ENCODE measurements at places on chromosomes 3 and 15.

DNA sequence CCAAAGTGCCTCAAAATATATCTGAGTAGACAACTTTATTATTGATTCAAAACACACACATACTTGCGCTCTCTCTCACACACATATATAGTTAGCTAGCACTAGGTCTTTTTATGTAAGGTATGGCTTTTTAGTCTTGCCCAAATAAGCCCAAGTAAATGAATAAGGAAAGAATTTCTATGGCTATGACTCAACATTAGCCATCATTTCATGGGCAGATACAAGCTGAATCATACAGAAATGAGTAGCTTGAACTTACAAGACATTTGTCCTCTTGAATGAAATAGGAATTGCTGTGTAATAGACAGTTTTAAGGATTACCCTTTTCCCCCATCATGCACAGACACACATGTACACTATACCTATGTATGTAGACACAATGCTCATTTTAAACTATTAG lies 4.9 kb downstream of the CADPS start:
- DNase-seq, result peak; percentile 15

DNA sequence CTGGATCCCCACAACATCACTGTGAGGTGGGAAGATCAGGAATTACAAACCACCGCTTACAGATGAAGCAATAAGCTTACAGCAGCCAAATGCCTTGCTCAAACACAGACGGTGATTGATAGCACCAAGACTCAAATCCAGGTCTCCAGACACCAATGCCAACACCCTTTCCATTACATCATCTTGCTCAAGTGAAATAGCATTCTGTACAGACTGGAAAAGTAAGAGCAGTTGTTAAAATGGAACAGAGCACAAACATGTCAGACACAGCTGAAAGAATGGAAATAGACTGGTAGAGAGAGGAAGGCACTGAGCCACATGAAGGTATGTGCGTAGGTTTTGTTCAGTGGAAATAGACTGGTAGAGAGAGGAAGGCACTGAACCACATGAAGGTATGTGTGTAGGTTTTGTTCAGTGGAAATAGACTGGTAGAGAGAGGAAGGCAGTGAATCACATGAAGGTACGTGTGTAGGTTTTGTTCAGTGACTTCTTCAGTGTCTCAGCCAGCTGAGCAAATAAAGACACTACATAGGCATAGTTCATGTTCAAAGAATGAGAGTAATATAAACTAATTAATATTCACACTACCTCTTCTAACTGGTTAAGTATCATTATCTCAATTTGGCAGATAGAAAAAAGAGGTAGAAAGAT lies 15.6 kb downstream of the CLDN1 start:
- no peak for DNase-seq

GRCh38 chr15:37792351-37792750 lies 142.1 kb upstream of the TMCO5A start:
- DNase-seq, result no peak

DNA sequence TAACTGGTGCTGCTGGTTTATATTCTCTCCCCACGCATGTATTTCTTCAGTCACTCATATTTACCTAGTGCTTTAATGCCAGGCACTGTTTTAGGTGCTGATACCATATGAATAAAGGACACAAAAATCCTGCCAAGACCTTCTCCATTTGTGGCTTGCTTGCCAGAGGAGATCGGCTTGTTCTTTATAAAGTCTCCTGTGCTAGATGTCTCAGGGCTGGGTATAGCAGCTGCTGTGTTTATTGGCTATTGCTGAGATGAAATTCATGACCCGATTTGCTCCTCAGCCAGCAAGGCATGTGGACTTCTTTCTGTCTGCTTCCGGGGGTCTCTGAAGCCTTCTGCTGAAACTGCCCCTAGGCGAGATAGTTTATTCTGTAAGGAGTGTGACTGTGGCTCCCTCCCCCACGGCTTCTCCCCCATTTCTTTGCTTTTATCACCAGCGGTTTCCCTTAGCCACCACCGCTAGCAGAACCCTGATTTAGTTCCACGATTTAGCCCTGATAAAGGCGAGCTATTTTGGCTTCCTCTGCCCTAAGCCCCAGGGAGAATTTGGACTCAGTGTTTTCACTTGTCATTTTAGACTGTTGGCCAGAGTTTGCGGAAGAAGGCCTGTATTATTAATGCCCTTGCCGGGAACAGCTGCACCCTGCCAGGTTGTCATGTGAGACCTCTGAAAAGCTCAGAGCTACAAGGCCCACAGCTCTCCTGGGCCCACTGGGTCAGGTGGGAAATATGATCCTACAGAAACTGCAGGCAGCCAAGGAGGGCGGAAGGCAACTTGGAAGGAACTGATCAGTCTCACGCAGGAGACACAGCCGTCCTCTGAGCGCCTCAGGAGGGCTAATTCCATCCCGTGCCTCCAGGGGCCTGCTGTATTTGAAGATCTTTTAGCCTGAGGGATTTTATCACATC lies 46.8 kb downstream of the ST6GAL1 start:
- DNase-seq, result no peak

GRCh38 chr3:143644370-143645089 lies 203.7 kb downstream of the SLC9A9 start:
- DNase-seq, result peak; percentile 11

- no peak for DNase-seq
These were observed 8.9 kb downstream of the MYH15 start for GRCh38 chr3:108501535-108501934.

DNA sequence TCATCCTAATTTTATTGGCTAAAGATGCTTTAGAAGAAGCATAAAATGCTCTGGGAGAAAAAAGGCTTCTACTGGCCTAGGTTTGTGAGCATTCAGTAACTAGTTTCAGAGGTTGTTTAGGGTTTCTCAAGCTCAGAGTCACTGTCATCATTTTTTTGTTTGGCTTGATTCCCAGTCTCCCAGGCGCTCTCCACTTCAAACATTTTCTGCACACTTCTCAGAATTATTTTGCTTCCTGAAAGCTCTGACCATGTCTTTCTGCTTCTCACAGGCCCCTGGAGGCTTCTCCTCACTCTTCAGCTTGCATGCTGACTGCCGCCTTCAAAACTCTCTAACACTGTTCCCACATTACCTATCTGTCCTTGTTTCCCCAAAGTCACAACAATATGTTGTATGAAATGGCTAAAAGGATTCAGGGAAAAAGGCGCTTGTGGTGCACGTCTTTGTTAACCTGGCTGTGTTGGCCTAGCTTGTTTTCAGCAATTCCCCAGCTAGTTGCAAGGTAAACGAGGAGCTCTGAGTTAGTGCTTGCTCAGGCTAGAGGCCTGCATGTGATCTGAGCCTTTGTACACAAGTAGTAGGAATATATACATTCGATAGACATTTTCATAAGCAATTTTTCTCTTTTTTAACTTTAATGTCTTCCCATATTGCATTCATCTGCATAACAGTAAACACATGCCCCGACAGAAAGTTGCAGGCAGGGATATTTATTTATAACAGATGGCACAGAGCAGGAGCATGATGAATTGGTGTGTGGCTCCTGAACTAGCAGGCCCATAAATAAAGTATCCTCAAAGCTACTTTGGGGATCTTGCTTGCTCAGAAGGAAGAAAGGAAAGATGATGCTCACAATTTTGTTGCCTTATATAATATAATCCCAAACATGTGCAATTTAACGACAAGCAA lies 129.2 kb upstream of the DPH6 start:
- no peak for DNase-seq

GRCh38 chr3:118577055-118577777 lies 457.4 kb downstream of the IGSF11 start:
- no peak for DNase-seq

- no peak for DNase-seq
These were observed 26.6 kb downstream of the RNU5B-1 start for GRCh38 chr15:65330934-65331645.

DNA sequence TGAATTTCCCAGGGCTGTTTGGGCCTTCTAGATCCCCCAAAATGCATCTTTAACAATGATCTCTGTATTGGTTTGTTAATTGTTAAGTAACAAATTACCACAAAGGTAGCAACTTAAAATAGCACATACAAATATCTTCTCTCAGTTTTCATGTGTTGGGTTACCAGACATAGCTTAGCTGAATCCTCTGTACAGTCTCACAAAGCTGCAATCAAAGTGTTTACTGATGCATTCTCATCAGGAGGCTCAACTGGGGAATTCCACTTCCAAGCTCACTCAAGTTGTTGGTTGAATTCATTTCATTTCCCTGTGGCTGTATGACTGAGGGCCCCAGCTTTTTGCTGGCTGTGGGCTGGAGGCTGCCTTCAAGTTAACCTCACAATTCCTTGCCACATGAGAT lies 297.6 kb downstream of the RPLP1 start:
- no peak for DNase-seq

GRCh38 chr15:88401251-88401995 lies 65.8 kb downstream of the MRPL46 start:
- no peak for DNase-seq

- no peak for DNase-seq
These were observed 298.3 kb upstream of the TBL1XR1 start for GRCh38 chr3:177495566-177495965.

DNA sequence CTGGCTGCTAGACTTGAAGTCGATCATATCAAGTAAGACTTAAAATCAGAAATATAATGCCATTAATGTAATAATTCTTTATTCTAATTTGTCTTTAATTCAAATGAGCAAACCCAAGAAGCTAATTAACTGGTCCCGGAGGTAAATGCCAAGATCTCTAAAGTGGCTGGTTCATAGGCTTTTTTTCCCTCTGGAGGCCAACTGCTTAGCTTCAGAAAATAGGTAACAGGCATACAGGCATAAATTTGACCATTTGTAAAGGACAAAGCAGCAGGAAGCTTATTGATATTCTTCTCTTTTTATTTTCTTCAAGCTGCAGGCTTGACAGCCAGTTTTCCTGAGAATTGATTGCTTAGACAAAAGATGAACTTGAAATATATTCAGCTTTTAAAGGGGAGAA lies 158.6 kb upstream of the RAP2B start:
- no peak for DNase-seq

DNA sequence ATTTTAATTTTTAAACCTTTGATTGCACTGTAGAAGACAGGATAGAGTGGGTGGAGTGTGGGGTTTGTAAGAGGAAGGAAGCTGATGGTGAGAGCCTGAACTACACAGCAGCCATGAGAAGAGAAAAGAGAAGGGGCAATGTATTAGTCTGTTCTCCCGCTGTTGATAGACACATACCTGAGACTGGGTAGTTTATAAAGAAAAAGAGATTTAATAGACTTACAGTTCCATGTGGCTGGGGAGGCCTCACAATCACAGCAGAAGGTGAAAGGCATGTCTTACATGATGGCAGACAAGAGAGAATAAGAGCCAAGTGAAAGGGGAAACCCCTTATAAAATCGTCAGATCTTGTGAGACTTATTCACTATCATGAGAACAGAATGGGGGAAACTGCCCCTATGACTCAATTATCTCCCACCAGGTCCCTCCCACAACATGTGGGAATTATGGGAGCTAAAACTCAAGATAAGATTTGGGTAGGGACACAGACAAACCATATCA lies 37.3 kb downstream of the STARD5 start:
- DNase-seq, result no peak

DNA sequence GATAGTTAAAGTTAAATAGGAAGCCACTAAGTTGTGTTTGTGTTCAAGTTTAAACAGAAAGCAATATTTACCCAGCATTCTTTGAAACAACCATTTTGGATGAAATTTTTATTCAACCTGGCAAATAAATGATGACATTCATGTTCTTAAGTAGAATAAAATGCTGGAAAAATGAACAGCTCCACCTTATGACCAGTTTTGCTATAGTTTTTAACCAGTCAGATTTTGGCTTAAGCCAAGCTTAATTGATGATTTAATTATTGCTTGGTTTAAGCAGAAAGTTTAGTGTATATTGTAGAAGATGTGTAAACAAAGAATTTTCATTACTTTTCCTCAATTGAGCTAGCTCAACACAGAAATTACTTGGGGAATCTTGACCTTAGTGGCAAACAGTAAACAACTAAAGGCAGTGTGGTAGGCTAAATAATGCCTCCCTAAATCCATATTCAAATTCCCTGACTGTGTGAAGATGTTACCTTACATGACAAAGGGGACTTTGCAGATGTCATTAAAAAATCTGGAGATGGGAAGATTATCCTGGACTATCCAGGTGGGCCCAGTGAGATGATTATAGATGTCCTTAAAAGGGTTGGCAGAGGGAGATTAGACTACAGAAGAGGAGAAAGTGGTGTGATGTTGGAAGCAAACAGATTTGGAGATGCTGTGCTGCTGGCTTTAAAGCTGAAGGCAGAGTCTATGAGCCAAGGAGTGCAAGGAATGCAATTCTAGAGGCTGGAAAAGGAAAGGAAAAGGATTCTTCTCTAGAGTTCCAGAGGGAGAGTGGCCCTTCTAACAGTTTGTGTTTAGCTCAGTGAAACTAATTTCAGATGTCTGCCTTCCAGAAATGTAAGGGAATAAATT lies 448.6 kb upstream of the GOLIM4 start:
- DNase-seq, result no peak

DNA sequence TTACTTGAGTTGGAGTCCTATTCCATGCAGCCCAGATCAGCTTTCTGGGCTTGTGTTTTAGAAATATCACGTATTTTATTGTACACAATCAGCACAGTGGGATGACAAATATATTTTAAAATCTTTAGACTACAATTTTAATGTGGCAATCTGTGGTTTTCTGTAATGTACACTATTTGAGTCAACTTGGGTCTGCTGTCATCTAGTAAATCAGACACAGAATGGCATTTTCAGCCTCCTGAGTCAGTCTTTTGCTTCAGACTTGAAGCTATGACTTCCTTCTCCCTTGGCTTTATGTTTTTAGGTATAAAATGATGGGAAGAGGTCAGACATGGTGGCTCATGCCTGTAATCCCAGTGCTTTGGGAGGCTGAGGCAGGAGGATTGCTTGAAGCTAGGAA lies 232.1 kb downstream of the NECTIN3 start:
- DNase-seq, result no peak

GRCh38 chr15:52228921-52229320 lies 37.7 kb upstream of the GNB5 start:
- peak; percentile 50 for DNase-seq

DNA sequence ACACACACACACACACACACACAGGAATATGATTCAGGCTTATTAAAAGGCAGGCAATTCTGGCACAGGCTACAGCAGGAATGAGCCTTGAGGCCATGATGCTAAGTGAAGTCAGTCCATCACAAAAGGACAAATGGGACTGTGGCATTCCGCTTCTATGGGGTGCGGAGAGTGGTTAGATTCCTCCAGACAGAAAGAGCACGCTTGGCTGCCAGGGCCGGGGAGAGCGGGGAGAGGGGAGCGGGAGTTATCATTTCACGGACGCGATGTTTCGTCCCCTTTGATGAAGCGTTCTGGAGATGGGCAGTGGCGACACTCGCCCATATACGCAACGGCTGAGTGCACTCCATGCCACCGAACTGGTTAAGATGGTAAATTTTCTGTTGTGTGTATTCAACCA lies 58.5 kb upstream of the FAM174B start:
- peak; percentile 30 for DNase-seq

DNA sequence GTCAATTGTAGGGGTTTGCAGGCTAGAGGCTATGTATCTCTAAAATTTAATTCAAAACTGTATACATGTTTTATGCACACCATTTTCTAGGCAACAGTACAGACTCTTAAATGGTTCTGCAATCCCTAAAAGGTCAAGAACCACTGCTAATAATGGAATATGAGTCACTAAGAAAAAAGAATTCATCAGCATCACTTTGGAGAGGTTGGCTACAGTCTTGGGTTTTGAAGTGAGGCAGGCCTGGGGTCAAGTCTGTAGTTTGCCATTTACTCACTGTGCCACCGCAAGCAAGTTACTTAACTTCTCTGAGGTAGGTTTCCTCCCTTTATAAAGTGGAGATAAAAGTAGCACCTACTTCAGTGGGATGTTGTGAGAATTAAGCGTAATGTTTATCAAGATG lies 33.7 kb downstream of the THRB start:
- DNase-seq, result no peak

- no peak for DNase-seq
These were observed 14.5 kb upstream of the CFAP100 start for GRCh38 chr3:126380011-126380768.

Data from keratinocyte (primary cell).